ENCODE measurements at places on chromosomes 5 and 9.

DNA sequence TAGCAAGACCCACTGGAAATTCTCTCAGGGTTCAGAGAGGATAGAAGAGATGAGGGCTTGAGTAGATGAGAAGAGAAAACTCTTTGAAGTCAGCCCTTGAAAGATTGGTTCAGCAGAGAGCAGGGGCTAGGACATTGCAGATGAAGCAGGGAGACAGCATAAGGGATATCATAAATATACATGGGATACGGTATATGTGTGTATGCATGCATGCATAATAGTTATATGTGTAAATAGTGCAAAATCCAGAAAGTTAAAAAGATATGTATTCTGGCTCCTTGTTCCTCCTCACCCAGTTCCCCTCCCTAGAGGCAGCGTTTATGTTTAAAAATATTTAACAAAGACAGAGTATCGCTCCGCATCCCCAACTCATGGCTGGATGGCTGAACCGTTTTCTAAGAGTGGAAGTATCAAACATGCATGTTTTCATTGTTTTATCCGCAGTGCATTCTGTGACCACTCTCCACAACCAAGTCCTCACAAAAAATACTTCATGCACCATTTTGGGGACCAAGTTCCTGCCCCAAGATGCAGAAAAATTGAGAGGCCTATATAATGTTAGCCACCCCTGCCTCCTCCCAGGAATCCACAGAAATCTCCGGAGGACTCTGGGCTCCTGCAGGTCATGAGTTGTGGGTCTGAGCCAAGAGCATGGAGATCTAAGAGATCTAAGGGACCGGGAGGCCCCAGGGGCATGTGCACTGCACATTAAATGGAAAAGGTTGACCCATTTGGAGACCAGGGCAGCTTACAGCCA lies 119.5 kb downstream of the MTX3 start:
- no peak for DNase-seq

DNA sequence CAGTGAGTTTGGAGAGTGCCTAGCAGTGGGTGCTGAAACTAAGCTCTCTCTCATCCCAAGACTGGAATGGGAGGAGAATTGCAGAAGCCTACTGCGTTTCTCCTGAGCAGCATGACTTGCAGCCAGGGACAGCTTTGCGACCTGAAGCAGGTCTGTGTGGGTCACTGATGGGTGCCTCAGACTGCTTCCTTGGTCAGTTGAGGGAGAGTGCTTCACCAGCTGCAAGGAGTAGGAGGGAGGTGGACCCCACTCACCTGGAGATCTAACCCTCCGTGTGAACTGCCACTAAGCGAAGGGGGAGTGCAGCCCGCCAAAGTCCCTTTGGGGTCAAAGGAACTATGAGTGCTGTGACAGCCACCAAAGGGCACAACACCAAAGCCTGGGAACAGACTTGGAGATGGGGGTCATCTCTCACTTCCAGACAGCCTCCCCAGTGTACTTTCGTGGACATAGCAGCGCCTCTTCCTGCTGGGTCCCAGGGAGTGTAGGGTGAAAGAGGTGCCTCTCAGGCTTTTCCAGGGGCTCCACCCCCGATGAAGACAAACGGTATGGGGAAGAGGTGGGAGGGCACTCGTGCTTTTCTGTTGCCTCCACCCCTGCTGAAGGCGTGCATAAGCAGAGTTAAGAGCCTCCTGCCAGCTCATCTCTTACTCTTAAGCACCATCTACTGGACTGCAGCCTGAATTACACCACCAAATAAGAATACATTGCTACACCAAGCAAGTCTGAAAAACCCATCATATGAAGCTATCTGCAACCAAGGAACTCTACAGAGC lies 34.3 kb upstream of the MACIR start:
- DNase-seq = no peak

GRCh38 chr5:142881784-142882126 lies 111.6 kb downstream of the ARHGAP26 start:
- DNase-seq = no peak

GRCh38 chr9:106174346-106174745 lies 480.0 kb downstream of the TMEM38B start:
- no peak for DNase-seq

- DNase-seq = no peak
These were observed 394.1 kb downstream of the ZNF608 start for GRCh38 chr5:124352312-124352711.

- no peak for DNase-seq
These were observed 30.6 kb downstream of the NKX2-5 start for GRCh38 chr5:173204185-173204979.

GRCh38 chr9:30673132-30673531 lies 1711.3 kb upstream of the ACO1 start:
- DNase-seq = no peak

DNA sequence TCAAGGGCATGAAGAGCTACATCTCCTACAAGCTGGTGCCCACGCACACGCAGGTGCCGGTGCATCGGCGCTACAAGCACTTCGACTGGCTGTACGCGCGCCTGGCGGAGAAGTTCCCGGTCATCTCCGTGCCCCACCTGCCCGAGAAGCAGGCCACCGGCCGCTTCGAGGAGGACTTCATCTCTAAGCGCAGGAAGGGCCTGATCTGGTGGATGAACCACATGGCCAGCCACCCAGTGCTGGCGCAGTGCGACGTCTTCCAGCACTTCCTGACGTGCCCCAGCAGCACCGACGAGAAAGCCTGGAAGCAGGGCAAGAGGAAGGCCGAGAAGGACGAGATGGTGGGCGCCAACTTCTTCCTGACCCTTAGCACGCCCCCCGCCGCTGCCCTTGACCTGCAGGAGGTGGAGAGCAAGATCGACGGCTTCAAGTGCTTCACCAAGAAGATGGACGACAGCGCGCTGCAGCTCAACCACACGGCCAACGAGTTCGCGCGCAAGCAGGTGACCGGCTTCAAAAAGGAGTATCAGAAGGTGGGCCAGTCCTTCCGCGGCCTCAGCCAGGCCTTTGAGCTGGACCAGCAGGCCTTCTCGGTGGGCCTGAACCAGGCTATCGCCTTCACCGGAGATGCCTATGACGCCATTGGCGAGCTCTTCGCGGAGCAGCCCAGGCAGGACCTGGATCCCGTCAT lies 1.4 kb downstream of the SNX18 start:
- DNase-seq = no peak

- DNase-seq = no peak
These were observed 12.0 kb downstream of the ADRA1B start for GRCh38 chr5:159928122-159928909.

GRCh38 chr5:878125-878524 lies 14.5 kb downstream of the BRD9 start:
- DNase-seq = no peak
